ENCODE measurements at places on chromosomes 12 and 14.

- no peak for DNase-seq
Measured at GRCh38 chr14:99564256-99564925, 39.6 kb downstream of the CCDC85C start.

DNA sequence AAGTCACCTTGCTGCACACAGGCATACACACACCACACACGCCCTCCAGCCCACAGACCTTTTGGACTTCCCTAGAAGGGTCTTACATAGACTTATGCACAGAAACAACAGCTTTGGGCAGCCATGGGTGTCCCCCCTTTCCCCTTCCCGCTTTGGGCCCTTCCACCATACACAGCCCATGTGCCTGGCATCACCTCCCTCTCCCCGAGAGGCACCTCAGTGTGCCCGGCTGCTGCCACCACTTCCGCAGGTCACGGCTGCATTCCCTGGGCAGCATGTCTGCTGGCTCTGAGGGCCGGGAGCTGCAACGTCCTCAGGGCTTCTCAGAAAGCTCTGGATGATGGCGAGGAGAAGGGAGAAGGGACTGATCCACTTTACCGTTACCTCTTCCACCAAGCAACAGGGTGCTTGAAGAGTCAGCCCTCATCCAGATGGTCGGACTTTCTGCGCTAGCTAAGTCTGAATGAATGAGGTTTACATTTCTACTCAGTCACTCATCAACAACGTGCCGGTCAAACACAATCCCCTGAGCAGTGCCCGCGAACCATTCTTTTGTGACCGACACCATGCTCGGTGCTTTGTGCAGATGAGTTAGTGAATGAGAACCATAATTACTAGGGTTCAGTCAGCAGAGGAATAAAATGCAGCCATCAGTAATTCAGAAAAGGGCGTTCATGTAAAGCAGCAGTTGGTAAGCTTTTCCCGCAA is 72.2 kb upstream of the BCL11B start:
- no peak for DNase-seq

DNA sequence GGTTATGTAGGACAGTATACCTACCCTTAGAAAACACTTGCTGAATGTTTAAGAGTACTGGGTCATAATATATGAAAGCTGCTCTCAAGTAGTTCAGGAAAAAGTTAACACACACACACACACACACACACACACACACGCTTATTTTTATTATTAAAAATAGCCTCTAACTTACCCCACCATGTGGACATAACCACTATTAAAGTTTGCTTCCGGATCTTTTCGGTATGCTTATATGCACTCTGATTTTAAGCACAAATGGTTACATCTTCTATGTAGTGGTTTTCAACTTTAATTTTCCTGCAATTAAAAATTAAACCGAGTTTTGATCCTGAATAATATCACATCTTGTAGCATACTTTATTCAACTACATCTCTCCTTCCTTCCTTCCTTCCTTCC is 84.9 kb upstream of the TRAF3 start:
- no peak for DNase-seq

GRCh38 chr14:54138024-54138353 is 181.4 kb upstream of the BMP4 start:
- no peak for DNase-seq

DNA sequence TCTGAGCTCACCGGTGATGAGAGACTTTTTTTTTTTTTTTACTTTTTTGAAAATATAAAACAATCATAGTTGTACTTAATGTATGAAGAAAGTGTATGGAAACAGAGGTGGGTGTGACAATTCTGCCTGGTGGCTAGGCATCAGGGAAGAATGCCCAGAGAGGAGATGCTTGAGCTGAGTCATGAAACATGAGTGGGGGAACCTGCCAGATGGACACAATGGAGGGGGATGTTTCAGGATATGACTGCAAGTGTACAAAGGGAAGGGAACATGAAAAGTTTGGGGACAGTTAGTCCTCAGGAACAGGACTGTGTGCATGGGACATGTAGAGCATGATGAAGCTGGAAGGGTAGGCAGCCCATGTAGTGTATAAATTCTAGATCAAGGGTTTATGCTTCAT is 274.2 kb upstream of the E2F7 start:
- DNase-seq = no peak
